ENCODE measurements at places on chromosomes 5 and 9.

DNA sequence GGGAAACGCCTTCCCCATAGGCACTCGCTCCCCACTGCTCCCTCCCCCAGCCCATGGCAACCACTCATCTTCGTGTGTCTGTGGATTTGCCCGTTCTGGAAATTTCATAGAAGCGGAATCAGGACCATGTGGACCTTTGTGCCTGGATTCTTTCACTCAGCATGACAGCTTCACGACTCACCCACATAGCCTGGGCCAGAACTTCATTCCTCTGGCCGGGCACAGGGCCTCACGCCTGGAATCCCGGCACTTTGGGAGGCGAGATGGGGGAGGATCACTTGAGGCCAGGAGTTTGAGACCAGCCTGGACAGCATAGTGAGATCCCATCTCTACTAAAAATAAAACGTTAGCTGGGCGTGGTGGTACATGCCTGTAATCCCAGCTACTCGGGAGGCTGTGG lies 12.1 kb upstream of the DIPK1B start:
- no peak for DNase-seq

DNA sequence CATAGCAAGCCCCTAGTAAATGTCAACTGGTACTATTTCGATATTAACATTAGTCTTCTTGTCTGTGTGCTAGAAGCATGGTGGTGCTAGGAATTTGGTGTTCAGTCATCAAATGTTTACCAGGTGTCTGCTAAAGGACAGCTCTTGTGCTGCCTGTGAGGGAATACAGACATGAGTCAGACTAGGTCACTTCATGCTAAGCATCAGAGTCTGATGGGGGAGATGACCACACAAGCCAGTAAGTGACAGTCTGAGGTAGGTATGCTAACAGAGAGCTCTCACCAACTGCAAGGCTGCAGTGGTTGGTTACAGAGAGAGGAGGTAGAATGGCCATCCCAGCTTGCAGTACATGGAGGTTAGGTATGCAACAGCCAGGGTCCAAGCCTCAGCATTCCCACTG lies 320.9 kb downstream of the CDK5RAP2 start:
- DNase-seq, result no peak

- no peak for DNase-seq
Observed at GRCh38 chr5:2883771-2884170, 132.3 kb upstream of the IRX2 start.

DNA sequence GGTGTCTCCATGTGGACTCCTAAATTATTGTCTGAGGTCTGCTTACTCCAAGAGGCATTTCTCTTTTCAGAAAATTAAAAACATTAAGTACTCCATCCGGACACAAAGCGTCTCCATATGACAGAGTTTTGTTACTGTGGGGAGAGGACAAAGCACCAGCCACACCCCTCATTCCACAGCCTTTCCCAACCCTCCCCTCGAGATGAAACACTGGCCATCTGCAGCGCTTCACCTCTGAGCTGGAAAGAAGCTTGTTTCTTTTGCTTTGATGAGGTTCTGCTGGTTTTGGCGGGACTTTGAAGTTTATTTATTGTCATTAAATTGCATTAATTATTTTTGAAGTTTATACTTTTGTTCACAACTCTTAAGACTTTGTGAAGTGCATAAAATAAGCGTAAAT lies 27.6 kb upstream of the NKD2 start:
- no peak for DNase-seq

Data from SK-N-DZ (cell line).